ENCODE measurements at places on chromosomes 16 and 17.

GRCh38 chr16:77238593-77238992 lies 39.4 kb downstream of the SYCE1L start:
- no peak for DNase-seq

DNA sequence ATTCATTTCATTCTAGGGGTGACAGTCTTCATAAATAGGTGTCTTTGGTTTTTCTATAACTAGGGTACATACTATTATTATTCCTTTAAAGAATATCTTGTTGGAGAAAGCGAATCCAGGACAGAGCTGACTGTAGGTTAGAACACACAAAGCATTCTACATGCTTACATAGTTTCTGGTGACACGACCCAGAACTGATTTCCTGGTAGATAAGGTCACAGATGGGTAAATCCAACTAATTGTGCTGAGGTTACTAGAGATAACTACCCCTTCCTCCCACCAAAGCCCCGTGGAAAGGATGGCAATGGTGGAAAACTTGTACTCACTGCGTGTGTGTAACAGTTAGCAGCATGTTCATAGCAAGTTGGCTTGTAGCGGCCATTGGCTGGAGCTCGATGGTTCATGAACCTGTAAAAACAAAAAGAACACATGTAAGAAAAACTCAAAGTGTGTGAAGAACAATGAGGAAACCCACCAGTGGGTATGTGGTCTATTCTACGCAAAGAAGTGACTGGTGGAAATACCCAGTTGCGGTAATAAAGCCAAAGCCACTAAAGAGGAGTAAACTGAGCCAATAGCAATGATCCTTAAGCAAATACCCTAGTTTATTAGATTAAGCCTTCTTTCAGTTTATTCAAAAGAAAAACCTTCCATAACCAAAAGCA lies 7.7 kb downstream of the MMD start:
- no peak for DNase-seq

DNA sequence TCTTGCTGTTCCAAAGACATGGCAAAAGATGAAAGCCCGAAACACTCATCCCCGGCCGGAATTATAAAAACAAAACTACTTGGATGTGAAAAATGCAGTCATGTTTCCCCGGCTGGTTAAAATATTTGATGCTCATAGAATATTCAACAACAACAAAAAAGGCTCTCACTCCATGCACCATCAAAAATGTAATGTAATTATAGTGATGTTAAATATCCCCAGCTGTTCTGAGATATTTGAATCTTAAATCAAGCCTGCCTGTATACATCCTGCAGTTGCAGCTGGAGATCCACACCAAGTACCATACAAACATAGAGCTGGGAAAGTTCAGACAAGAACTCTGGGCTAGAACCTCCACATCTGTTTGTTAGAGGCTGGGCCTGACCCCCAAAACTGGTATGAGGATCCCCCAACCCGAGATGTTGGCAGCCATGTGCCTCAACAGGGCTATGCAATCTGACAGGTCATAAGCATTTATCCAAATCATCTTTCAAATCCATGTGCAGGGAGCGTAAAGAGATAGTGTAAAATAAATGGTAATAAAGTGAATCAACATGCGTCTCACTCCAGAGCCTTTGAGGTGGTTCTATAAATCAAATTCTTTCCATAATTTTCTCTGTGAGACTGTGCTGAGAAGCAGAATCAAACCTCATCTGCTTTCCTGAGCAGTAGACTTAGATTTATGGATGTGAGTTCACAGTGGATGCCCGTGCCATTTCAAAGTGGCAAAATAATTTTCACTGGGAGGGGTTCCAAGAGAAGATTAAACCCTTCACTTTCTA lies 12.7 kb downstream of the ASIC2 start:
- no peak for DNase-seq

DNA sequence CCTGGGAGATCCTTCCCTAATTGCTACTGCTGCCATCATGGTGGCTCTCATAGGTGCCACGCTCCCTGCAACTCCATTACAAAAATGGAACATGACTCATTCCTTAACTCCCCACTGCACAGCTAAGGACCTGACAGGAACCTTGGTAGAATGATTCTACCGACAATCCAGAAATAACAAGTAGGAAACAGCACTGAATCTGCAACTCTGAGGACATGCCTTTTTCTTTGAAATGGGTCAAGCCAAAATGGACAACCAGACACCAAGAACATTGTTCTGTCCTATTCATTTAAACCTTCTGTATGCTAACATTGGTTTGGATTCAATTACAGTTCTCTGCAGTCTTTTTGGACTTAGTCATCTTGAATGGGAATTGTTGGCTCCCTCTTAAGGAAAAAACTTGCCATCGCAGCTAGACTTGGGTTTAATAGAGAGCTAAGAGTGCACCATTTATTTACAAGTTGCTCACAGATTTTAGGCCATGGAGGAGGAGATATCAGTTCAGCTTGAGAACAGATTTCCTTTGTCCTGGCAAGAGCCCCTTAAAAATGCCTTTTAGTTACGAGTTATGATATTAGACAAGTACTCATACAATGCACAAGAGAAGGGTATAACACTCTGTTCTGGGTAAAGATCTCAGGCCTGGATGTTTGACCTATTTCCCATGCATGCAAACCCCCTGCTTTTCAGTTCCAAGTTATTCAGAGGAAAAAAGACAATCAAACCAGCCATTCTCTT lies 20.9 kb upstream of the NSRP1 start:
- no peak for DNase-seq

GRCh38 chr16:55059146-55059545 lies 128.5 kb downstream of the IRX5 start:
- no peak for DNase-seq

GRCh38 chr17:68775318-68775717 lies 174.2 kb upstream of the FAM20A start:
- DNase-seq = no peak

DNA sequence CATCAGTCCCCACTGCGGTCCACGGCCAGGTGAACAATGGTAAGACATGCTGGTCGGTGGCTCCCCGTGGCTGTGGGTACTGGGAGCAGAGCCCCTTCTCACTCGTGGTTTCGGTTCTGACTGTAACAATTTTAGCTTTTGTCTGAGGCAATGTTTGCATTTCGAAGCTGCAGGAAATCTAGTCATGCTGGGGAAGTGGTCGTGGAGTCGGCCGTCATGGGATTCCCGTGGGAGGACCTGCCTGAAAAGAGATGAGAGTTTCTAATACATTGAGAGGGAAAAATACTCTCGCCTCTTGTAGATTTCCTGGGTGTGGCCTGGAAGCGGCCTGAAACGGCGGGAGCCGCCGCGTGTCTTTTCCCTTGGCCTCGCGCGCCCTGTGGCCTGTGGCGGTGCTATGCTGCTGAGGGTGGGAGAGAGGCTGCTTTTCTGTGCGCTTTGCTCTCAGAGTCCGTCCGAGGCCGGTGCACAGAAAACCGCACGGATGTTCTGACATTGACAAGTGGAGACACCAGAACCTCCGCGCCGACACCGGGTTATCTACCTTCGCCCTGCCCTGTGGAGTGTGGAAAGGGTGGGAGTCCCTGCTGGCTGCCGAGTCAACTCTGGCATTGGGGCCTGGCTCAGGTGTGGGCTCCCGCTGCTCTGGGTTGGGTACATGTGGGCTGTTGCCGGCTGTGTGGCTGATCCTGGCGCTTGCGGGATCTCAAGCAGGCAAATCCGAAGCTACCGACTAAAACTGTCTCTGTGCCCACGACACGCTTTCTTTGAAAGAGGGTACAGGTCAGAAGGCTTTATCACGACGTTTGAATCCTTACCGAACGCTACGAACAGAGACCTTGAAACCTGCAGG lies 60.8 kb downstream of the WDR45B start:
- no peak for DNase-seq

GRCh38 chr16:56411624-56412023 lies 13.7 kb downstream of the AMFR start:
- no peak for DNase-seq

GRCh38 chr17:82895087-82895486 lies 55.3 kb upstream of the ZNF750 start:
- no peak for DNase-seq

DNA sequence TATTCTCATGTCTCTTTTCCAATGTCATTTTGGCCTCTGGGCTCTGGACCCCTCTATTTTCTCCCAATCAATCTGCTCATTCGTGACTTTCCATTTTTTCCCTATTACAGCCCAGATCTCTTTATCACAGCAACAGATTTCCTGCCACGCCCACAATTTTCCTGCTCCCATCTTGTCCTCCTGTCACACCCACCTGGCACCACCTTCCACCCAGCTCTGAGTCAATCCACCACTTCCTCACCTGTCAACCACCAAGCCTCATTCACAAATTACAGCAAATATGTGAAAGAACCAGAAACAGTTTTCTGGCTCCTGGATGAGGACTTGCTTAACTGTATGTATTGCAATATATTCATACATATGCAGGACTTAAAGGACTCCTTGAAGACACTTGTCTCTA lies 311.3 kb downstream of the GRIN2A start:
- no peak for DNase-seq

GRCh38 chr16:13036600-13036999 lies 135.2 kb downstream of the SHISA9 start:
- DNase-seq = no peak
